Fibroblast of pulmonary artery (primary cell): ENCODE measurements at places on chromosomes 12 and 14.
A peak's percentile ranks its signal among the peaks of the same experiment; 100 is the strongest.

- no peak for DNase-seq
Measured at GRCh38 chr12:66392266-66392915, 90.1 kb downstream of the HELB start.

- peak; percentile 99 for DNase-seq
Measured at GRCh38 chr12:116382686-116383530, 105.4 kb upstream of the MED13L start.

- DNase-seq = no peak
Measured at GRCh38 chr14:75051556-75051899, 261 bp upstream of the MLH3 start.

DNA sequence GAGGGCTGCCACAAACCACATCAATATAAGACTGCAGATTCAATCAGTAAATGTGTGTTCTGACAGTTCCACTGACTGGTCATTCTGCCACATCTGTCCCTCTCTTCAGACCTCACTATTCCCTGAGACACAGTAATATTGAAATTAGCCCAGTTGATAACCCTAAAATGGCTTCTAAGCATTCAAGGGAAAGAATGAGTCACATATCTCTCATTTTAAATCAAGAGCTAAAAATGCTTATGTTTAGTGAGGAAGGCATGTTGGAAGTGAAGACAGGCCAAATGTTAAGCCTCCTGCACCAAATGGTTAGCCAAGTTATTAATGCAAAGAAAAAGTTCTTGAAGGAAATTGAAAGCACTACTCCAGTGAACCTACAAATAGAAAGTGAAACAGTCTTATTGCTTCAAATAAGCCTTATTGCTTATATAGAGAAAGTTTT, 24.5 kb upstream of the KIF21A start:
- peak; percentile 14 for DNase-seq

DNA sequence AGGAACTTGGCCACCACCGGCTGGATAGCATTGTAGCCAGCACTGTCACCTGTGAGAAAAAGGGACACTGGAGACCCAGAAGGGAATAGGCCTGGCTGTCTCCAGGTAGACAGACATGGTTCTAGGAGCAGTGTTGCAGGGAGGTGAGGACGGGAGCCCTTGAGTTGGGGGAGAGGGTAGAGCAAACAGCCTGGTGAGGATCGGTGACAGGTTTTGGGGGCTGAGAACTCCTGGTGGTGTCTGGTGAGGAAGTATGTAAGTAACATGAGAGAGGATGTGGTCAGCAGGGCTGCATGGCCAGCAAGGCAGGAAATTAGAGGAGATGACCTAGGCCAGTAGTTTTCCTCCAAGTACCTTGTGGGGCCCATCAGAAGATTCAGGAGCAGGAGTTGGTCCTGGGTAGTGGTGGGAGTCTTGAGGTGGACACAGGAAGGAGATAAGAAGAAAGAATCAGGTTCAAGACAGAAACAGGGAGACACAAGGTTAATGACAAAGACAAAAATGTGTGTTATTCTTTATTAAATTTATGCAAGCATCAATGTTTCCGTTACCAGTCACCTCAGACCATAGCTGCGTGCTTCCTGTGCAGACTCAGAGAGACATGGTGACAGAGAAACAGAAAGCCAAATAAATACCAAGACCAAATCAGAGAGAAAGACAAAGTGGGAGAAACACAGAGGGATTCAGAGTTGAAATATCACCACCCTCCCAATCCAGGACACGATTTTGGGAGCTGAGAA, at the start of gene ARHGAP9:
TSS of gene ARHGAP9 (minus strand) at position 491 of the 740 bp plus-strand sequence. CDS start at position 31, 460 bp downstream.
- no peak for DNase-seq

DNA sequence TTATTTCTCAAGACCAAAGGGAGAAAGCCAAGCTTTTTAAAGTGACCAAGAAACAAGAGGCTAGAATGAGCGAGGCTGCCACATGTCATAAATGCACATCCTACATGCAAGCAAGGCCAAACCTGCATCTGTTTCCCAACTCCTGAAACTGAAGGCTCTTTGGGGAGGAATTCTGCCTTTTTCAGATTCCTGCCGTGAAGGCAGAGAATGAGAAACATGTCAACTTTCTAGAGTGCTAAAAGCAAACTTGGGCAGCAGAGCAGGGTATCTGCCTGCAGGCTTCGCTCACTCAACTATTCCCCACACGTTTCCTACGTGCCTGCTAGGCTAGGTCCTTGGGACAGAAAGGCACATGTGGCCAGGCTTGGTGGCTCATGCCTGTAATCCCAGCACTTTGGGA, 15.2 kb downstream of the DPF3 start:
- no peak for DNase-seq

- no peak for DNase-seq
Measured at GRCh38 chr12:112627851-112628250, 163.7 kb upstream of the RPH3A start.

DNA sequence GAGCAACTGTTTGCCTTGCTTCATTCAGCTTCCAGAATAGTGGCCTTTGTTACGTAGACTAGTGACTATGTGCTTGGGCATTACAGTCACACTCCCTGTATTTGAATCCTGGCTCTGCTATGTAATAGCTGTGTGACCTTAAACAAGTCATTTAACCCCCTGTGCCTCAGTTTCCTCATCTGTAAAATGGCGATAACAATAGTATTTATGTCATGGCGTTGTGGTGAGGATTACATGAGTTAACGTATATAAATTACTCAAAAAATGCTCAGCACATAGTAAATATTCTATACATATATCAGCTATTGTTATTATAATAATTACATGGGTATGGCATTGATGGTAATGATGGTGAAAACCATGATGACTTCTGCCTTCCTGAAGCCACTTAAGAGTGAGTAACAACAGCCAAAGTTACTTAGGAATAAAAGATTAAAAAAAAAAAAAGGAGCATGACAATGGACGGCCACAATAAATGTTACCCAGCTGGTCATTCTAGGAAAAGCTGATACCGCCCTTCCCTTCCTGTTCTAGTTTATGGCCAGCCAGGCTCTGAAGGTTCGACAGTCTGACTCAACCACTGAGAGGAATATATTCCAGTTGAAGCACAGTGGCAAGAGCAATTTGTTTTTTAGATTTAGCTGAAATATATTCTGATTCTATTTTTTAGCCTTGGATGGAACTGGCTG, 9.9 kb upstream of the ADIPOR2 start:
- peak; percentile 51 for DNase-seq

- DNase-seq = no peak
Measured at GRCh38 chr12:13176256-13176655, 20.3 kb upstream of the EMP1 start.

- no peak for DNase-seq
Measured at GRCh38 chr12:4267704-4268328, 5.7 kb upstream of the CCND2 start.

DNA sequence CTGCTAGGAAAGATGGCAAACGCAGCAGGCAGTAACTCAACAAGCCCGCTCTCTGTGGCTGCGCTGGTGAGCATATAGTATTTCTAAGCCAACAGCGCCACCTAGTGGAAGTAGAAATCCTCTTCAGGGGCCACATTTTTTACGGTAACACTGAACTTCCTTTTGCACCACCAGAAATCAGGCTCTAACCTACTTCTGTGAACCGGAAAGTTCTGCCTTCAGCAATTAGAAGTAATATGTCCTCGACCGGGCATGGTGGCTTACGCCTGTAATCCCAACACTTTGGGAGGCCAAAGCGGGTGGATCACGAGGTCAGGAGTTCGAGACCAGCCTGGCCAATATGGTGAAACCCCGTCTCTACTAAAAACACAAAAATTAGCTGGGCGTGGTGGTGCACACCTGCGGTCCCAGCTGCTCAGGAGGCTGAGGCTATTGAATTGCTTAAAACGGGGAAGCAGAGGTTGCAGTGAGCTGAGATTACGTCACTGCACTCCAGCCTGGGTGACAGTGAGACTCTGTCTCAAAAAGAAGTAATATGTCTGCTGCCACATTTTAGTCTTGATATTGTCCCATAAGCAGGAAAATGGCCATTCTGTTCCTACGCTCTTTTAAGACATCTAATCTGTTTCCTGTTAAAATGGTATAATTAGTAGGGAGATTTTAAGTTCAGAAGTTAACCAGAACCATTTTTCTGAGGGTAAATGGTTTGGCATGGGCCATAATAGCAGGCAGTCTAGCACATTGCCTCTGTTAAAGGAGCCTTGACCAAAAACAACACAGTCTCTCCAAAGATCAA, 26.8 kb downstream of the APOBEC1 start:
- peak; percentile 87 for DNase-seq

GRCh38 chr12:89436062-89436461, 83.8 kb upstream of the DUSP6 start:
- DNase-seq = no peak

DNA sequence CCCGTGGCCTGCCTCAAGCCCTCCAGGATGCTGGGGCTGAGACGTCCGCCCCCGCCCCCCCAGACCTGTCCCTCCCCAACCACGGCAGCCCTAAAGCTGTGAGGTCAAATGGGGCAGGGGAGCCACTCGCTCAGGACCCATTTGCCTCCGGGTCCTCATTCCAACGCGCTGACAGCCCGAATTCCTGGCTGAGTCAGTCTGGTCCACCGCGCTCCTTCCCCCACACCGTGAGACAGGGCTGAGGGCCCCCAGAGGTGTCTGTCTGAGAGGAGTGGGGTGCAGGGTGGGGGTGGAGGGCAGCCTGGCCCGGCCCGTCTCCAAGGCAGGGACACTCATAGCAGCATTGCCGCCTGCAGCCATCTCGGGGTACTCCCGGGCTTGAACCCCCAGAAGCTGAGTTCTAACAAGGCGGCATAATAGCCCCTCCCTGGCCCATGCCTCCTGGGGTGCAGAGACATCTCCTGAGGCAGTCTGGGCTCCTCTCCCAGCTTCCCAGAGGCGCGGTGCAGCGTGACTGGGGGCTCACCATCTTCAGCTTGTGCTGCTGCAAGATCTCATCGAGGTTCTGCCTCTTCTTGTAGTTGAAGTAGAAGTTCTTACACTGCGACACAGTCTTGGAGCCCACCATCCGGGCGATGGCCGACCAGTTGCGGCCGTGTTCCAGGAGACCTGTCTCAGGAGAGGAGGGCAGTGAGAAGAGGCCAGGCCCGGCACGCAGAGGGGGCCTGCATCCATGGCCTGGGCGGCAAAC, 90.5 kb downstream of the RFLNA start:
- DNase-seq = peak; percentile 74

- no peak for DNase-seq
Measured at GRCh38 chr12:86148071-86148470, 108.1 kb downstream of the MGAT4C start.

- peak; percentile 36 for DNase-seq
Measured at GRCh38 chr14:34710744-34711143, 3.6 kb downstream of the CFL2 start.

GRCh38 chr14:78242086-78242485, 71.9 kb downstream of the NRXN3 start:
- no peak for DNase-seq

DNA sequence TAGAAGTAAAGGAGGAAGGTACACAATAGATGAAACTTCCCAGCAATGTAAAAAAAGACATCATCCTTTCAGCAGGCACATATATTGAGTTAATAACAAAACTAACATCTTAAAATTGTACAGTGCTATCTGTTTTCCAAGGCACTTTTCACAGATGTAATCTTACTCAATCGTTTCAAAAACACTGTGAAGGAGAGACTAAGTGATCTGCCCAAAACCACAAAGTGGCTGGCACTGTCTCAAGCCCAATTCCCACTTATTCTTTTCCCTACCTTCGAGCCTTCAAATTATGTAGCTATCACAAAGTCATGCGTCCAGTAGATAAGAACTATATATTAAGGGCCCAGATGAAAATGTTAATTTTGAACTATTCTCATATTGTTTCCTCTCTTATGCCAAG, 193.6 kb upstream of the RASSF8 start:
- peak; percentile 52 for DNase-seq

DNA sequence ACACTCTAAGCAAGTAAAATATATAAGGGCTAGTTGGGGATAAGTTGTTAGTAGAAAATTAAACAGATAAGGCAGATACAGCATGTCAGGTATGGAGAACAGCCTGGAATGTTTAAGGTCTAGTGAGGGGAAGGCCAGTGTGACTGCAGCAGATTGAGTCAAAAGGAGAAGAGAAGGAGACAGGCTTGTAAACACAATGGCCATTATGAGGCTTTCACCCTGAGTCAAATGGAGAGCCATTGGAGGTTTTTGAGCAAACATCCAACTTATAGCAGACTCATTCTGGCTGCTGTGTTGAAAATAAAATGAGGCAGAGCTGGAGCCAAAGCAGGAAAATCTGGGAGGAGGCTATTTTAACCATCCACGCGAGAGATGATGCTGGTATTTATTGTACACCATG, 142.0 kb downstream of the DUSP6 start:
- no peak for DNase-seq

GRCh38 chr12:13592063-13592942, 389.1 kb downstream of the GRIN2B start:
- DNase-seq = peak; percentile 36

DNA sequence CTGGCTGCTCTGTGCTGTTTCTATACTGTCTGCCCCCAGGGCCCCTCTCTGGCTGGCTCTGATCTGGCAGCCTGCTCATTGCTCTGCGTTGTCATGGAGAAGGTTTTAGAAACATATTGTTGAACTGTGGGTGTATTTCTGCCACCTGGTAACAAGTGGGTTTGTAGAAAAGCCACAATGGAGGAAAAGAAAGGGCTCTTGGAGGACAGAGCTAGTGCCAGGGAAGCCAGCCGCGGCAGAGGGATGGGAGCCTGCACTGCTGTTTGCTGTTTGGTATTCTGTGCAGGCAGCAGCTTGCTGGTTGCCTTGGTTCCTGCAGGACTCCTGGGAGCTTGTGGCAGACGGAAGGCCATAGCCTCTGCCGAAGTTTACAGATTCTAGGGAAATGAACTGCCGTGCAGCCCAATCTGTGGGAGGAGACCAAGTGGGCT, 15.1 kb downstream of the CCDC177 start:
- no peak for DNase-seq

- DNase-seq = peak; percentile 73
Measured at GRCh38 chr14:72780751-72781150, 113.2 kb downstream of the DPF3 start.
